ENCODE measurements at places on chromosomes 16 and 17.

DNA sequence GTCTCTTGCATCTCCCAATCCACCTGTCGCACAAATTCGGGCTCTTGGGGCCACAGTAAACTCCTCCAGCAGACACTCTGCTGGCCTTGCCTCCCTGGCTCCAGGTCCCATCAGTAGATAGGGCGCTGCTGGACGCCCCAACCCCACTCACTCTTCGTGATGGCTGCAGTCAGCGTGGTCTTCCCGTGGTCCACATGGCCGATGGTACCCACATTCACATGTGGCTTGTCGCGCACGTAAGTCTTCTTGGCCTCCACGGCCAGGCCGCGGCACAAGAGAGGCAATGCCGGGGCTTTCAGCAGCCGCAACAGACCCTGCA, 428 bp downstream of the TUFM start:
- DNase-seq: no peak

GRCh38 chr17:59521465-59522126, 43.8 kb upstream of the DHX40 start:
- DNase-seq: peak; percentile 72

- no peak for DNase-seq
Observed at GRCh38 chr17:47099451-47099986, 89.6 kb downstream of the CDC27 start.

GRCh38 chr16:7086822-7087616, 245.6 kb upstream of the RBFOX1 start:
- peak; percentile 0 for DNase-seq

DNA sequence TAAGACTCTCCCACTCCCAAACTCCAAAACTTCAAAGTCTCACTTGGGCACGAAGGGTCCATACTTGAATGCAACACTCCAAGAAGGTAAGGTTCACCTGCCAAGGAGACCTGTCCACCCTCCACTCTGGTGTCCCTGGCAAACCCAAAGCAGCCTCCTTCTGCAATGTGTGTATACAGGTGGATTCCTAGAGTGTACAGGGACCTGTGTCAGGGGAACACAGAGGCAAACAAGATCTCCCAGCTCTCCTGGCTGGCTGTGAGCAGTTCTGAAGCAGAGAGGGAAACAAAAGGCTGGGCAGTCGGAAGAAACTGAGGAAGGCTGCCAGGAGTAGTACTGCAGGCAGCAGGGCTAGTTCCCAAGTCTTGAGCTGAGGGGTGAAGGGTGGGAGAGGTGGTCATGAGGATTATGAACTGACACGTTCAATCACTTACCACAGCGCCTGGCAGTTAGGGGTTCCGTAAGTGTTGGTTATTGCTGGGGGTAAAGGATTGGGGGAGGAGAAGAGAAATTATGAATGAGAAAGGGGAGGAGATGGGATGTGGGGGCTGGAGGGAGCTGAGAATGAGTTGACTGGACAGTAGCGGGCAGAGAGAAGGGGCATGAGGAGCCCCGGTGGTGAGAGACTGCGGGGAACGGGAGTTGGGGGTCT, 795 bp downstream of the KCTD13 start:
- no peak for DNase-seq

DNA sequence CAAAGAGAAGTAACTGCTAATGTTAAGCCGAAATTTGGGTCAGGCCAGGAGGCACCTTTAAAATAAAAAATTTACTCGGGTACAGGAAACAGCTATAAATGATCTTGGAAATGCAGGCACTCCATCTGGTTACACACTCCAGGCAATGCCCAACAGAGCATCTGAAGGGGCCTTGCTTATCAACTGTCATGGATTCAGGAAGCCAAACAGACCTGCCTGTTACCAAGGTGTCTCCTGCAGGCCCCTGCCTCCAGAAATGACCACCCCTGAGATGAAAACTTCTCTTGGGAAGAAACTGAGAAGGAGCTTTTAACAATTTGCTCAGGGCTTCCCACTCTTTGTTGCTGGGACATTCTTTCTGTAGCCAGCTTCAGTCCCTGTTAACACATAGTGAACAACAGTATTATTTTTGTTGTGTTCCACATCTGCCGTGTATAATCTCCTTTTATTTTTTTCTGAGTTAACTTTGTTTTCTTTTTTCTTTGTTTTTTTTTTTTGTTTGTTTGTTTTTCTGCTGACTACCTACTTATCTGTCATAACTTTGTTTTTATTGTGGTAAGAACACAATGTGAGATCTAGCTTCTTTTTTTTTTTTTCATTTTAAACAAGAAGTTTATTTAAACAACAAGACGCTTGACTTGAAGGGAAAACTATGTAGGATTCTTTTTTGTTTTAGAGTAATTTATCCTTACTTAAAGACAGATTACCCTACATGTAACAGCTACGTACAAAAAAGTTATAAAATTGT, 18.7 kb upstream of the ATP5MC1 start:
- DNase-seq: no peak

DNA sequence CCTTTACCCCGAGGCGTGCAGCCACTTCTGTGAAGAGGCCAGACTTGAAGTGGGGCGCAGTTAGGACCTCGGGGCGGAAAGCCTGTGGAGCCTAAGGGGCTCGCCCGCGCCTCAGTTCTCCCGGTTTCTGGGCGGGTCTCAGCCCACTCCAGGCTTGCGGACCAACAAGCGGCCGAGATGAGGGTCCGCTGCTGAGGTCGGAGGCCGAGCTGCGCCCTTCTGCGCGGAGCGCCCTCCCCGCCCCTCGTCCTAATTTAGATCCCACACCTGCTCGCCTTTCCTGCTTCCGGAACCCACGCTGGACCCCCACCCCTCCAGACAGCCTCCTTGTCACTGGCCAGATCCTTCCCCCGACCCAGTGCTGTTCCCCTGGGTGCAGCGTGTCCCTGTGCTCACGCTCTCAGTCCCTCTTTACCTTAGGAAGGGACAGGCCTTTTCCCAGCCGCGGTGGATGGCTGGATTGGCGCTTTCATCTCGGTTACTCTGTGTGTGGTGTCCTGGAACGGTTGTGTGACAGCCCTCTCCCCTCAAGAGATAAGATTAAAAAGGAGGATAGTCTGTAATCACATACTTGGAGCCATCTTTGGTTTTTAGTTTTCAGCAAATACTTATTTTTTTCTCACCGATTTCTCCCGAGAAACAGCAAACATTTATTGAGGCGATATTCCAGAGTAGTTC, 933 bp upstream of the ATXN7L3 start:
- DNase-seq: no peak
